ENCODE measurements at places on chromosomes 7 and 10.

- DNase-seq: no peak
Observed at GRCh38 chr10:110141871-110142635, 65.4 kb upstream of the MXI1 start.

DNA sequence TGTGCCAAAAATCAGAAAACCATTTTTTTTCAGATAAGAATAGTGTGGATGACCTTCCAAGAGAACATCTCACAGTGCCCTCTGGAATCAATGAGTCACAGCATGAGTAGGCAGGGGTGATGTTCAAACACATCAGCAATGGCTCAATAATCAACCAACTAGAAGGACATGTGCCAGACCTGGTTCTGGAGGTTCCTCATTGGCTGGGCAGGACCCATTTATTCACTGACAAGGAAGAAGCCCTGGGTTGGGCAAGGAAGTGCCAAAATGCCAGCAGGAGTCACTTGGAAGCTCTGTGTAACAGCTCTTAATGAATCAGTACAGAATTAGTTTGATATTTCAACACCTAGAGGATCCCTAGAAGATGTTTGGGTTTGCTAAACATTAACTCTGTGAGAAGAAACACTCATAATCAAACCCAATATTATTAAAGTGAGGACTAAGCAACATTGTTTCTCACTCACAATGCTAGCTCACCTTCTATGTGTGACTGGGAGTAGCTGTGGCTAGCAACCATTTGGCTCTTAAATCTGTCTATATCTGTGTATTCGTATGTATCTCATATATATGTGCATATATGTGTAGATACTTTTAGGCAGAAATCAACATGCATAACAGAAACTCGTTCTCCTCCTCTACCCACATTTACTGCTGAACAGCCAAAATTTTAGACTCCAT lies 72.3 kb upstream of the APBB1IP start:
- DNase-seq: no peak

DNA sequence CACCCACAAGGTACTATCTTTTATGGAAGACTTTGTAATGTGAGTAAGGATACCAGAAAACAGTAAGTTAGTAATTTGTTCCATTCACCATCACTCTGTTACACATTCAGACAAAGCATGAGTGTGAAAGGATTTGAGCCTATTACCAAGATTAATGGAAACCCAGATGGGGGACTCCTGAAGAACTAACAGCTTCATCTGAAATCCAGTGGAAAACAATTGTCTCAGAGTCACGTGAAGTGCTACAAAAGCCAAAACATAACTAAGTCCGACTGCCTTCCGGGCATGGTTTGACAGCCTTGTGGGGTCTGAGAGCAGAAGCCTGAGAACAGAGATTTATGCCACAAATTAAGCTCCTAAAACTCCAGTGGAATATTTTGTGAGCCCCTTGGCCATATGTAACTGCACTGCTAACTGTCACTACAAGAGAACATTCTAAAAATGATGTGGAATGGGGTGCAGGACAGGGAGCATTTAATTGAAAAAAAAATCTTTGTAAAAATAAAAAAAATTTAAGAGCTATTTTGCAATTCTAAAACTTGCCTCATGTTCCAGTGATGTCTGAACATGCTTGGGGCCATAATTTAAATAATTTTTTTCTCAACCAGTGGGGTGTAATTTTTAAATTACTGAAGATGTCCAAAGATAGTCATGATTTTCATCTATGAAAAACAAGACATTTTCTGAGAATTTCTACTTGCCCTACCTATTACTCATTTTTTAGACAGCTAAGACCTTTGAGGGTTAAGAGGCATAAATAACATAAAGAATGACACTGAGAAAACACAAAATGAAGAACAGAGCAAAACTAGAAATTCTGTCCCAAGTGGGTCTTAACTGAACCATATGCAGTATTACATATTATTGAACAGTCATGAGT lies 555.0 kb downstream of the INHBA start:
- DNase-seq: no peak

DNA sequence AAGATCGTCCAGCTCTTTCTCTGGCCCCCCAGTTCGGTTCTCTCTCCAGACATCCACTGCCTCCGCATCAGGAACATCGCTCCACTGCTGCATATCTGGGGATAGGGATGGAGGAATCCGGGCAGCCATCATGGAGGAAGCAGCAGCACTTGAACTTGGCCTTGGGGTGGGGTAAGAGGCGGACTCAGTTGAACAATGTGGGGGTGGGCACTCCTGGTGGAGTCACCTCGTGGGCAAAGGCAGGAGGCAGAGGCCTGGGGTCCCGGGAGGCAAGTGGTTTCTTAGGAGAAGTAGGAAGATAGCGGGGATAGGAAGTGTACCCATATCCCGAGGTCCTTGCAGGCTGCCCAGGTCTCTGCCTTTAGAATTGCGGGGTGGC lies 98.3 kb downstream of the CHST15 start:
- no peak for DNase-seq

DNA sequence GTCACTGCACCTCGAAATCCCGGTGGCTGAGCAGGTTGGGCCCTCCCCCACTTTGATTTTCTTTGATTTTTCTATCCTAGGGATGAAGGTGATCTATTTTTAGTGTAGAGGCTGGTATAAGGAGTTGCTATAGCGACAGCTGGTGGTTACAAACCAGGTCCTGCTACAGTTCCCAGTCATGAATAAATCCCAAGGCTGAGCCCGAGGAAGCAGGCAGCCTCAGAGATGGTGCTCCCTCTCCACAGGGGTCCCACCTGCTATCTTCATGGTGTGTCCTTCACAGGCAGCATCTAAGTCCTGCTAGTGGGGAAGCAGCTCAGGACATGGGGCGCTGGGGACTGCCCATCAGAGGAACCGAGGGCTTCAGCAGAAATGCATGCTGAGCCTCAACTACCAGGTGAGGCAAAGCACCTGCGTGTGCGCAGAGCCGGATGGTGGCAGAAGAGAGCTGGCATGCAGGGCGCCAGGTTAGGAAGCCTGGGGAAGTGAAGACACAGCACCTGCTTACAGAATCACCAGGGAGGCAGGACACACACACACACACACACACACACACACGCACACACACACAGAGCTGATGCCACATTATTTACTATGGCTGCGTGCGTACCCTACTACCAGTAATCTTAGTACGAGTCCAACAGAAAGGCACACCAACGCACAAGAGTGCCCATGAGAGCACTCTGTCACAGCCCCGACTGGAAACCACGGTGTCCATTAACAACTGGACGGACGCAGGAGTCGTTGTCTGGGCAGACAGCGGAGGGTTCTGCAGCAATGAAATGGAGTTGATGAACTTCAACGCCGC lies 150.9 kb downstream of the PRKAG2 start:
- DNase-seq: no peak

- no peak for DNase-seq
Observed at GRCh38 chr10:109428775-109429491, 494.4 kb downstream of the XPNPEP1 start.

DNA sequence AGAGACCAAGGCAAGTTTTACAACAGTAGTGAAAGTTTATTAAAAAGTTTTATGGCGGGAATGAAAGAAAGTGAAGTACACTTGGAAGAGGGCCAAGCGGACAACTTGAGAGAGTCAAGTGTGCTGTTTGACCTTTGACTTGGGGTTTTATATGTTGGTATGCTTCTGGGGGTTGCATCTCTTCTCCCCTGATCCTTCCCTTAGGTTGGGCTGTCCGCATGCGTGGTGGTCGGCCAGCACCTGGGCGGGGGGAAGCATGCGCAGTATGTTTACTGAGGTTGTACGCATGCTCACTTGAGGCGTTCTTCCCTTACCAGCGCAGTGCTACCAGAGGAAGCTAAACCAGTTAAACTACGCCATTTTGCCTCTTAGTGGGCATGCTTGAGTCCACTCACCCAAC lies 31.9 kb downstream of the NUP42 start:
- no peak for DNase-seq

DNA sequence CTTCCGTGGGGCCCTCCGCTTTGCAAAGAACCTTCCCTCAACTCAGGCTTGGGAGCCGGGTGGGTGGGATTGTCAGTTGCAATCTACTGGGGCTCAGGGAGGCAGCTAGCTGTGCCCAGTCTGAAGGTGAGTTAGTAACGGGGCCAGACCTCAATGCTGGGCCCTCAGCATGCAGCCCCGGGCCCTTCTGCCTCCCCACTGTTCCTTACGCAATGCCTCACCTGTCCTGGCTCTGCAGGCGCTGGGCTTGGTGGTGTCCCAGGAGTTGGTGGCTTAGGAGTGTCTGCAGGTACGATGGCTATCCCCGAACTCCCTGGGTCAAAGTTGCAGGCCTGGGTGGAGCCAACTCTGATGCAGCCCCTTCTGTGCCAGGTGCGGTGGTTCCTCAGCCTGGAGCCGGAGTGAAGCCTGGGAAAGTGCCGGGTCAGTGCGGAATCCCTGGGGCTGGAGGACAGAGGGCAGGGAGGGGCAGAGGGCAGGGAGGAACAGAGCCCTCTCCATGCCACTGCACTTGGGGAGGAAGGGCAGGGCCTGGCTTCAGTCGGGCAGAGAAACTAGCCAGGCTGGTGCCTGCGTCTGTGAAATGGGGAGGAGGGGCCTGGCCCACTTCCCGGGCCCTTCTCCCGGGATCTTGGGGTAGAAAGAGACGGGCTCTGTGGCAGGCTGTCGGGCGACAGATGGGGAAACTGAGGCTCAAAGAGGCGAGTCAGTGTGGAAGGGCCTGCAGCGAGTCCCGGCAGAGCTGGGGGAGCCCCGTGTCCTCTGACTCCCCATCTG lies 15.0 kb downstream of the ELN start:
- DNase-seq: no peak

GRCh38 chr7:119482209-119482608 lies 790.8 kb upstream of the KCND2 start:
- no peak for DNase-seq

- DNase-seq: no peak
Observed at GRCh38 chr10:89556600-89556999, 21.2 kb upstream of the SLC16A12 start.

- DNase-seq: no peak
Observed at GRCh38 chr10:34175121-34175520, 640.0 kb downstream of the PARD3 start.

DNA sequence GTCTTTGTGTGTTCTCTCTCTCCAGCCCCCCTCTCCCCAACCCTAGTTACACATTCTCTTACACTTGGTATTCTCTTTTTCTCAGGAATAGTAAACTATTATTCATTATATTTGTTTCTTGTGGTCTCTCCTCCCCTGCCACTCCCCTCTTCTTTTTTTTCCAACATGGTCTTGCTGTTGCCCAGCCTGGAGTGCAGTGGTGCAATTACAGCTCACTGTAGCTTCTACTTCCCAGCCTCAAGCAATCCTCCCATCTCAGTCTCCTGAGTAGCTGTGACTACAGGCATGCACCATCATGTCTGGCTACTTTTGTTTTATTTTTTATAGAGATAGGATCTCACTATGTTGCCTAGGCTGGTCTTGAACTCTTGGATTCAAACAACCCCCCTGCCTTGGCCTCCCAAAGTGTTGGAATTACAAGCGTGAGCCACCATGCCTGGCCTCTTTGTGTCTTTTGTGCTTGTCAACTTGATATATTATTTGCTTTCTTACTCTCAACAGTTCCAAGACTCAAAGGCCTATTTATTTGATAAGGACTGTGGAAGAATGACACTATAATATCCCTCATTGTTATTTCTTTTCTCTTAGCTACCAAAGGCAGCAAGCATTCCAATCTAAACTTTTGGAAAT lies 66.9 kb downstream of the MLLT10 start:
- DNase-seq: no peak

DNA sequence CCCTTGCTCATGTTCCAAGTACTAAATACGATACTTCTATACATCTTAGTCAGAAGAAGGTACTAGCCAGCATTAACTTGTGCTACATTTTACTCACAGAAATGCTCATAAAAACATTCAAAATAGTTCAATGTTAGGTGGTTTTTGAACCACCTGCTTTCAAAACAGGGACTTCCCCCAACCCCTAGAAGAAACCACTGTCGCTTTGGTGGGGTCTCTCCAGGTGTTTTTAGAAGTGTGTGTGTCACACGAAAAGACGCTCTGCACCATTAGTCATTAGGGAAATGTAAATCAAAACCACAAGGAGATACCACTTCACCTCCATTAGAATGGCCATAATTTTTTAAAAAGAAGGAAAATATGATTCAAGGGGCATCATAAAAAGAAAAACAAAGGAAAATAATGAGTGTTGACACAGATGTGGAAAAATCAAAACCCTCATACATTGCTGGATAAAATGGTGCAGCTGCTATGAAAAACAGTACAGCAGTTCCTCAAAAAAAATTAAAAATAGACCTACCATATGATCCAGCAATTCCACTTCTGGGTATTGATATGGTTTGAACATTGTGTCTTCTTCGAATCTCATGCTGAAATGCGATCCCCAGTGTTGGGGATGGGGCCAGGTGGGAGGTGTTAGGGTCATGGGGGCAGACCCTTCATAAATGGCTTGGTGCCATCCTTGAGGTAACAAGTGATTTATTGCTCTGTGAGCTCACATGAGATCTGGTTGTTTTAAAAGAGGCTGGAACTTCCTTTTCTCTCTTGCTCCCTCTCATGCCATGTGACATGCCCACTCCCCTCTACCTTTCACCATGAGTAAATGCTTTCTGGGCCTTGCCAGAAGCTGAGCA lies 74.2 kb downstream of the MALSU1 start:
- DNase-seq: no peak

DNA sequence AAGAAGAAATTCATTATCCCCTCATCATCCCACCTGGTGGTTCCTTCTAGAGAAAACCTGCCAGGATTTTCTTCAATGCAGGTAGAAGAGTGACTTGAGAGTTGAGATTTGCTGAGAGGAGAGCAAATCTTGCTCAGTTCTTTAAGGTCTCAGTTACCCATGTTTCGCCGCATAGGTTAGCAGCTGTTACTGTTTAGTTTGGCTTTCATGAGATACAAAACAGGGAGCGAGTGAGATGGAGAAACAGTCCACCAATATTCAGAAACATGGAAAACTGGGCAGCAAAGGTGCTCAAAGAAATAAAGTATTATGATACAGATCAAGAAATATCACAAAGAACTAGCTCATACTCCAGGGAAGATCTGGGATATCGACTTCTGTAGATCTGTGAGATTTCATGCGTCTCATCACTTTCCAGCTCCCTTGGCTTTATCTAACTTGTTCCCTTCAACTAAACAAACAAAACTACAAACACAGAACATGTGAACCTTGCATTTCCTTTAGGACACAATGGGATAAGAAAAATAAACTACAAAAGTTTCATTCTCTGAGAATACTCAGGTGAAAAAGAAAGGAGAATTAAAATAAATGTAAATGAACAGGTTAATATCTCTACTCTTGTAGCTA lies 63.4 kb downstream of the AKR1C4 start:
- DNase-seq: no peak

DNA sequence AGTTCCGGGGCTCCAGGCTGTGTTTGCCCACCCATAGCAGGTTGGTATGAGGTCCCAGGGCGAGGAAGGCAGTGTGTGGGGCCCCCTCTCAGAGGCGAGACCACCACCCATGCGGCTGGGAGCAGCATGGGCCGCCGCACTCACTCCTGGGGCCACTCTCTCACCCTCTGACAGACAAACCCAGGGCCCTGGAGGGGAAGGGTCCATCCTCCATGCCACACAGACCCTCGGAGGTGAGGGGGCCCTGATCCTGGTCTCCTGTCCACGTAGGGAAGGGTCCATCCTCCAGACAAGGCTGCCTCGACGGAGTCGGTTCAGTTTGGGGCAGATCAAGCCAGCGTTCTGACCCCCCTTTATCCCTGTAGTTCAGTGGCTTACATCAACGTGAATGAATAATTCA lies 230.8 kb downstream of the ELFN1 start:
- no peak for DNase-seq

- DNase-seq: no peak
Observed at GRCh38 chr10:70573599-70574506, 28.7 kb downstream of the PRF1 start.

- DNase-seq: no peak
Observed at GRCh38 chr10:103931603-103932002, 13.6 kb upstream of the STN1 start.

All from naive thymus-derived CD4-positive, alpha-beta T cell (primary cell).